ENCODE measurements at places on chromosomes 6 and 20.
A peak's percentile ranks its signal among the peaks of the same experiment; 100 is the strongest.

- DNase-seq = no peak
These were observed 100.6 kb downstream of the PCSK2 start for GRCh38 chr20:17327185-17328148.

DNA sequence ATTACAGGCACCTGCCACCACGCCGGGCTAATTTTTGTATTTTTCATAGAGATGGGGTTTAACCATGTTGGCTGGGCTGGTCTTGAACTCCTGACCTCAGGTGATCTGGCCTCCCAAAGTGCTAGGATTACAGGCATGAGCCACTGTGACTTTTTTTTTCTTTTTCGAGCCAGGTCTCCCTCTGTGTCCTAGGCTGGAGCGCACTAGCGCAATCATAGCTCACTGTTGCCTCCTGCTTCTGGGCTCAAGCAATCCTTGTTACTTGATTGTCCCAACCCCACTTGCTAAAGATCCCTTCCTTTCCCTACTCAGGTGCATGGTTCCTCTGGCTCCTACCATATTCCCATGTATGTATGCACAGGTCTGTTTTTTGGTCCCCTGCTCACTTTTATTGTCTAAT lies 27.4 kb upstream of the SMIM29 start:
- no peak for DNase-seq

DNA sequence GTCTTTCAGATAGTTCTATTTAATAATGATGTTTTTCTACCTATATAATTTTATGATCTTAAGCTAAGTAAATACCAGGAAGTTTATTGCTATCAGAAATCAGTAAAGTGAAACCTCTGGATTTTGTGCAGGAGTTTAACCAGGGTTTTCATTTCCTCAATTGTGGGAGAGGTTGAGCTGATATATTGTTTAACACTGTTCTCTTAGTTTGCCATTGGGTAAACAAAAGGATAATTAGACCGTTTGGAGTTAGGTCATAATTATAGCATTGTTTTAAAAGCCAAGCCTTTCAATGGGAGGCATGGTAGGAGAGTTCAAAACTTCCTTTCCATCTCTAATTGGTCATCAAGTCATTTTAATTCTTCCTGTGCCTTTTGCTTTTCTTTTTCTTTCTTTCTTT lies 58.7 kb downstream of the STXBP5 start:
- DNase-seq = no peak

GRCh38 chr6:157054531-157054979 lies 268.8 kb downstream of the TMEM242 start:
- DNase-seq = no peak

DNA sequence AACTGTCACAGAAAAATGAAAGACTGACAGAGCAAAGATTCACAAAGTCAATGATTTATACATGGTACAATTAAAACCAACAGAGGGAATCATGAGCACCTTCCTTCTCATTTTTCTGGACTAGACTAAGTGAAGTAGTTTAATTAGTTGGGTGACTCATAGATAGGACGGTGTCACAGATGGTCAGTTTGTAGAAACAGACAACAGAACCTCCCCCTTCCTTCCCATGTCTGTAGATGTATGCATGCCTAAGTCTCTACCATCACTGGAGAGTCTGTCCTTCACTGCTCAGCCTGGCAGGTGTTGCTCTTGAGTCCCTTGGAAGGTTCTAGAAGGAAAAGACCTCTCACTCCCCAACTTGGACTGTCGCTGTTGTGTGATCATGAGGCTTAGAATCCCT lies 75.4 kb upstream of the EEF1E1 start:
- DNase-seq = no peak

DNA sequence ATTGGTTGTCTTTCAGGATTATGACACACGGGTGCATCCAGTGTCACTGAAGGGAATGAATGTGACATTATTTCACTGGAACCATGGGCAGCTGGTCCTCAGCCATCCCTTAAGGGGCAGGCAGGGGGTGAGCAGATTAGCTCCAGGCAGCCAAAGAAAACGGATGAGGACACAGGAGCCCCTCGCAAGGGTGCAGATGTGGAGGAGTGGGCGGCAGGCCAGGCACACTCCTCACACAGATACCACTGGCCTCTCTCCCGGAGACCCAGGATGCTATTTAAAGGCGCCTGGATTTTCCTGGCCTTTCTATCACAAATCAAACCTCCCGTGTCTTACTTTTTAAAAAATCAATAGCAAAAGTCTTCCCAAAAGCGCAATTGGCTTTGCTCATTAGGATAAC lies 210.4 kb downstream of the TAF4 start:
- DNase-seq = no peak

DNA sequence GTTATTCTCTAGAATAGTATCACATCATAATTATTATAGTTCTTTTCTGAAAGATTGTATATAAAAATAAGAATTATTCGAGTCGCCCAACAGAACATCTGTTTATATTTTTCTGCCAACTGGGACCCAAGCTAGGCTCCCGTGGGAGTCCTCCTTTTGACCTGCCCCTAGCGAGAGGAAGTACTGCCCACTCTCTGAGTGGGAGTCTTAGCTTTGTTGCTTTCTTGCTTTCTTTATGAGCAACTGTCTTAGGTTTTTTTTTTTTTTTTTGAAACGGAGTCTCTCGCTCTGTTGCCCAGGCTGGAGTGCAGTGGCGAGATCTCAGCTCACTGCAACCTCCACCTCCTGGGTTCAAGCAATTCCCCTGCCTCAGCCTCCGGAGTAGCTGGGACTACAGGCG lies 202.0 kb upstream of the ZNF184 start:
- DNase-seq = no peak

DNA sequence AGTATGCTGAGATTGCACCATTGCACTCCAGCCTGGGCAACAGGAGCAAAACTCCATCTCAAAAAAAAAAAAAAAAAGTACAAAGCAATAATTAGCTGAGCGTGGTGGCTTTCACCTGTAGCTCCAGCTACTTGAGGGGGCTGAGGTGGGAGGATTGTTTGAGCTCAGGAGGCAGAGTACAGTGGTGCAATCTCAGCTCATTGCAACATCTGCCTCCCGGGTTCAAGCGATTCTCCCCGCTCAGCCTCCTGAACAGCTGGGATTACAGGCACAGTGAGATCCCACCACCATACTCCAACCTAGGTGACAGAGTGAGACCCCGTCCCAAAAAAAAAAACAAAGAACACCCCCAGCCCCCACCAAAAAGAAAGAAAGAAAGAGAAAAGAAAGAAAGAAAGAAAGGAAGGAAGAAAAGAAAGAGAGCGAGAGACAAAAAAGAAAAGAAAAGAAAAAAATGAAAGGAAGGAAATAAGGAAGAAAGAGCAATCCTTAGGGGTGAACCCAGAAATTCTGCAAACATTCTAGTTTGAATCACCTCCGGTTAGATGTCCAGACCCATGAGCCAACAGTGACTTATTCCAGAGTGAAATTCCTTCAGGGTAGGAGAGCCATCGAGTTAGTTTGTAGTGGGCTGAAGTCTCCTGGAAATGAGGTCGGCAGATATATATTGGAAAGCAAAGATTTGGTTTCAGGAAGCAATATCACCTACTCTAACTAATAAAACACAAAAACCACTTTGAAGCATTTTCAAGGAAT lies 3.2 kb upstream of the RIPOR3 start:
- DNase-seq = no peak

GRCh38 chr6:138724015-138724414 lies 49.6 kb upstream of the CCDC28A start:
- DNase-seq = no peak

- no peak for DNase-seq
These were observed 296.8 kb downstream of the UTRN start for GRCh38 chr6:144581812-144582537.

- no peak for DNase-seq
These were observed 56.0 kb downstream of the BCAS1 start for GRCh38 chr20:54014293-54014926.

GRCh38 chr6:158849899-158850806 lies 31.0 kb upstream of the EZR start:
- DNase-seq = no peak

DNA sequence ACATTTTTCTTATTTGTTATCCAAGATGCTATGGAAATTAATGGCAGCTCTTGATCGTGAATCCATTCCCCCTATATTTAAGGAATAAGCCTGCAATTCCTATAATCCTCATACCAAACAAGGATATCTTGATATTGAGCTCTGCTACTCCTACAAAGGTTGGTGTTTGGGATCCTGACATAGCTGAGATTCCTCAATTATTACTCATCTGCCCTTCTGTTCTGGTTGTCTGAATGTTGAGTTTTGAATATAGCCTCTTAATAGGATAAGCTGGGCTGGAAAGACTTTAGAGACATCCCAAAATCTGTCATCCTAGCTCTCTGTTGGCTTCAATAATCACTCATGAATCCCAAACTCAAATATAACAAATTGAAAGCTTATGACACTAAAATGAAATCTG lies 49.9 kb downstream of the CLIC5 start:
- peak; percentile 12 for DNase-seq

GRCh38 chr20:4435671-4436455 lies 285.8 kb upstream of the PRND start:
- DNase-seq = no peak

- no peak for DNase-seq
These were observed 34.9 kb downstream of the ESF1 start for GRCh38 chr20:13749811-13750210.

GRCh38 chr6:139891471-139891870 lies 517.0 kb upstream of the CITED2 start:
- no peak for DNase-seq

GRCh38 chr6:35943390-35943789 lies 22.5 kb upstream of the SRPK1 start:
- DNase-seq = no peak

DNA sequence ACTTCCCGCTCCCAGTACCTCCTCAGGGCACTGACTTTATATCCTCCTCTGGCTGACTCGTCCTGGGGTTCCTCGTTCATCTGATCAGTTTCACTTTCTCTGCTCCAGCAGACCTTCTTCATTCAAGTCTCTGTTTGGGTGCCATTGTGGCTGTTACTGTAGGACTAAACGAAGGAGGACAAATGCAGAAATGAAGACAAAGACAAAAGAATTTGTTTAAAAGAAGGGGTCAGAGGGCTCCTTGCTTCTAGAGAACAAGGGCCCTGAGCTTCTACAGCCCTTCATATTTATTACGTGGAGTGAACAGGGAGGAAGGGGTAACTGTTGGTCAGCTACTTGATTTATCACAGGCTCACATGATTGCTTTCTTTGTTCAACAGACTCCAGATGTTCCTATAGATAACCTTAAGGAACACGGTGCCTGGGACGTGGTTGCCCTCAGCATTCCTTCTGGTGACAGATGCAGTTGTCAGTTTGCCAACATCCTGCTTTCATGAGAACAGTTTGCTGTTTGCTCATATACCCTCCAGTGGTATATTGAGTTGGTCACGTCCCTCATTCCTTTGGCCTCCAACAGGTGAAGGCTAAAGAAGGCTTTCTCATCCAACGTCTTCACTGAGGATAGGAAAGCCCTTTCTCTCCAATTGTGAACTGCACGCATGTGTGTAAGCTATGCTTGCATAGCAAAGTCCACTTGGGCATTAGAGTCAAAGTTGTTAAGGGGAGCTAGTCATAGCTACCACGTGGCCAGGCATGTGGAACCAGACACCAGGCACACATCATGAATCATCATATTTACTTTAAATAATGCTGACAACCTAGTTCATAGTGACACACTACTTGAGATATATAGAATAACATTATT lies 69.1 kb upstream of the BTN3A2 start:
- DNase-seq = no peak

- DNase-seq = no peak
These were observed 33.7 kb upstream of the VEGFA start for GRCh38 chr6:43736211-43736786.

GRCh38 chr20:52619671-52620070 lies 352.5 kb upstream of the TSHZ2 start:
- DNase-seq = no peak

DNA sequence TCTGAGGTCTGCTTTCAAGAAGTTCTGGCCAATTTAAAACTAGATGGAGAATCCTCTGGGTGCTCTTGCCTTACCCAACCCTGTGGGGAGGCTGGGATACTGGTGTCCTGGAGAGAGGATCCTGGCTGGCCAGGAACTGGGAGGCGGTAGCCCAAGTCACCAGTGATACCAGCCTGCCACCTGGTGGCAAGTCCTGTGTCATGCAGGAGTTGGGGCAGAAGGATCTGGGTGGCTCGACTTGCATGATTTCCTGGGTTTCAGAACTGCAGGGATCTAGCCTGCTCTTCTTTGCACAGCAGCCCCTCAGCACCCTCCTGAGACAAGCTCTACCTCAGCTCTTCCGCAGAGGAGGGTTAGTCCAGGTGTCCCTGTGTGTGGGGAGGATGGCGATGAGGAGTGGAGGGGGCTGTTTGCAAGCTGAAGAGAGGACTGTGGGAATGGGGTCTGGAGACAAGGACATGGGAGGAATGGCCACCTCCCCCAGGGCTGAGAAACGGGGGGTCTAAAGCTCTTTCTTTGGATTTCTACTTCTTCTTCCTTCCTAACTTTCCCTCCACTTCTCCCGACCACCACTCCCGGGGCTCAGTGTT lies 4.2 kb downstream of the KCNK17 start:
- DNase-seq = no peak

DNA sequence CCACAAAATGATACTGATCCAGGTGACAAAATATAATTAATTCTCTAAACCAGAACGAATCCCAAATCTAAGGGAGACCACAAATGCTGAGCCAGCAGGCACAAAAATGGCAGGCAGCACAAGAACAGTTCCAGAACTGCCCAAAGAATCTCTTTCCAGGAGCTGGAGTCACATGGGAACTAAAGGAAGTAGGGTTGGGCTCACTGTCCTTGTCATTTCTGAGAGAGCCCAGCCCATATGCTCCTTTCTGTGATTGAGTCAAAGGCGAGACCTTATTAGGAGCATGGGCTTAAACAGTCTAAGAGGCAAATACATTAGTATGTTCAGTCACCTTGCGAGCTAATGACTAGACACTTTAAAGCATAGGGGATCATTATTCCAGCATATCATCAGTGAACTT lies 327.6 kb upstream of the ARID1B start:
- DNase-seq = no peak

DNA sequence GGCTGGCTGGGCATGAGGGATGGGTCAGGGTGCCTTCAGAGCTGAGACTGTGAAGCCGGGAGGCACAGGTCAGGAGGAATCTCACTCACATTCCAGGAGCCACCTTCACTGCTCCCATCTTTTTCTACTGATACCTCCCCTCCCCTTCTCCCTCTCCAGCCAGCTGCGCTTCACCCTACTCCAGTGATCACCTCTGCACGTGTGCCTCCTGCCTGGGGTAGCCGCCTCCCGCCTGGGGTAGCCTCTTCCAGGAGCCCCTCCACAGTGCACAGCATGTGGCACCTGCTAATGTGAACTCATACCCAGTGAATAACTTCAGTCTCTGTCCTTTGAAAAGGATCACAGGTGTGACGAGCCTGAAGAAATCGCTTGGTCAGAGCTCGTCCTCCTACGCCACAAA lies 232.6 kb downstream of the TMEM242 start:
- DNase-seq = peak; percentile 38

GRCh38 chr20:584161-584970 lies 25.7 kb downstream of the TCF15 start:
- DNase-seq = no peak

GRCh38 chr6:37741757-37742400 lies 44.2 kb upstream of the MDGA1 start:
- DNase-seq = no peak

- no peak for DNase-seq
These were observed 37.5 kb downstream of the SNX9 start for GRCh38 chr6:157860505-157860991.

All from iPS DF 19.7 (cell line).